ENCODE measurements at places on chromosomes 16 and 17.

GRCh38 chr16:26623442-26623841, 443.3 kb upstream of the C16orf82 start:
- DNase-seq = no peak

- no peak for DNase-seq
These were observed 7.7 kb upstream of the TUBG2 start for GRCh38 chr17:42651392-42651791.

DNA sequence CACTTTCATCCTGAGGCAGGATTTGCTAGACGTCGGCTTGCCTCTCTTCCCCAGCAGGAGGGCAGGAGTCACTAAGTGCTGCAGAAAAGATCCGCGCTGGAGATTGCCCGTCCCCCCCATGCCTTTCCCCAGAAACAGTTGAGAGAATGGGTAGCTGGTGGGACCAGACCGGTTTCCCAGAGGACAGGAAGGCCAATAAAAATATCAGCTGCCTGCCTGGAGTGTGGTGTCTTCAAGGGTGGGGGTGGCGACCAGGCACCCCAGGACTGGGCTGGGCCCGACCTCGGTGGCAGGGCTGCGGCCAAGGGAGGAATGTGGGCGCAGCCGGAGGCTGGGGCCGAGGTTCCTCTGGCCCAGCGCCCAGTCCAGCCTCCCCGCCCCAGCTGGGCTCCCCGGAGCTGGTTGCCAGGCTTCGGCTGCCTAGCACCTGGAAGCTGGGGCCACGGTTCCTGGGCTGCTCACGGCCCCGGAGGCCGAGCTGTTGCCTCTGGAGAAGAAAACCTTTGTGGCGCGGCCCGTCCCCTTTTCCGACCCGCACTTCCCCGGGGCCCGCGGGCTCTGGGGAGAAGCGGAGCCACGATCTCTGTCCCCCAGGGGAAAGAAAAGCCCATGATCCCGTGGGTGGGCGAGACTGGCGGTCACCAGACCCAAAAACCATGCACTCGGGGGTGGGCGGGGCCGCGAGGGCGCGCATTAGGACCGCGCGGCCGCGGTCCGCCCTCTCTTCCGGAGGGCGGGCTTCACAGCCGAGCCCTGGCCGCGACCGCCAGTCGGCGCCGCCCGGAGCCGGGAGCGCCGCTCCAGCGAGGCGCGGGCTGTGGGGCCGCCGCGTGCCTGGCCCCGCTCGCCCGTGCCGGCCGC, at the start of gene TRAF4:
TRAF4 (plus strand) TSS at position 769 of the 861 bp plus-strand sequence. CDS start 102 bp downstream, outside the sequence.
- DNase-seq = peak; percentile 98

GRCh38 chr16:77763994-77764393, 24.4 kb upstream of the VAT1L start:
- no peak for DNase-seq

GRCh38 chr16:72285728-72286127, 113.8 kb upstream of the PMFBP1 start:
- DNase-seq = no peak

DNA sequence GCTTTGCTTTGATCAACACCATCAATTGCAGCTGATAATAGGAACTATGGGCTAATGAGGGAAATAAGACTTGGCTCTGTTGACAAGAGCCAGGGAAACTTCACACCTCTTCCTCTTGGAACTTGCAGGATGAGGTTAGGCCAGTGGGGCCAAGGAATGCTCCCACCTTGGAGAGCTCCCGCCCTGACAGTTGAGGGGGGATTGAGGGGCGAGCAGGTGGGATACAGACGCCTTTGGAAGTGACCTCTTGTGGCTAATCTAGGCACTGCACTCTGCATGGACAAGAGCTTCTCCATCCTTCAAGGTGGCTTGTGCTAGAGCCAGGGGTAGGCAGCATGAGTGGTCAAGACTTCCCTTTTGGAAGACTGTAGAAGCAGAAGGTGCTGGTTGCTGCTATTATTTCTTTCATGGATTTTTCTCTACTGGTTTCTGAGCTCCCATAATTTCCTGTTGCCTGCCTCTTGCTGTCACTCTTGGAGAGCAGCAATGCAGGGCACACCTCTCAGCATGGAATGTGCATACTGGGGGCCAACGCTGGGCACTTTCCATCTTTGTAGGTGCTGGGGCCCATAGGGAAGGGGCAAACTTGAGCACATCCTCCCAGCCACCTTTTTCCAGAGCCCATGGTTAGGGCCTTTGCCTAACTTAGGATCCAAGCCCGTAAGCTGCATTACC, 2.3 kb upstream of the PHF12 start:
- DNase-seq = peak; percentile 83

DNA sequence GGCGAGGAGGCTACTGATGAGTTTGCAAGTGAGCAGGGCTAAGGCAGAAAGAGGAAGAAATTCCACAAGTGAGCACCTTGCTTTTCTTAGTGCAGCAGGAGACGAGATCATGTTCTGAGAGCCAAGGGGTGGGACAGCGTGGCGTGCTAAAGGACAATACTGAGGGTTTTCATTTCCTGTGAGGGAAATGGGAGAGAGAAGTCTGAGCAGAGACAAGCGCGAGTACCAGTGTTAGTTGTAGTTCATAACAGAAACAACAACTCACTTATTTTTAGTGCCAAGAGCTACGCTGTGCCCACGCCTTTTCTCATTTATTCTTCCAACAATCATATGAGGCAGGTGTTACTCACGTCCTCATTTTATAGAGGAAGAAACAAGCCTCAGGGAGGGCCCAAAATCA, 2.3 kb downstream of the SPACA3 start:
- no peak for DNase-seq

DNA sequence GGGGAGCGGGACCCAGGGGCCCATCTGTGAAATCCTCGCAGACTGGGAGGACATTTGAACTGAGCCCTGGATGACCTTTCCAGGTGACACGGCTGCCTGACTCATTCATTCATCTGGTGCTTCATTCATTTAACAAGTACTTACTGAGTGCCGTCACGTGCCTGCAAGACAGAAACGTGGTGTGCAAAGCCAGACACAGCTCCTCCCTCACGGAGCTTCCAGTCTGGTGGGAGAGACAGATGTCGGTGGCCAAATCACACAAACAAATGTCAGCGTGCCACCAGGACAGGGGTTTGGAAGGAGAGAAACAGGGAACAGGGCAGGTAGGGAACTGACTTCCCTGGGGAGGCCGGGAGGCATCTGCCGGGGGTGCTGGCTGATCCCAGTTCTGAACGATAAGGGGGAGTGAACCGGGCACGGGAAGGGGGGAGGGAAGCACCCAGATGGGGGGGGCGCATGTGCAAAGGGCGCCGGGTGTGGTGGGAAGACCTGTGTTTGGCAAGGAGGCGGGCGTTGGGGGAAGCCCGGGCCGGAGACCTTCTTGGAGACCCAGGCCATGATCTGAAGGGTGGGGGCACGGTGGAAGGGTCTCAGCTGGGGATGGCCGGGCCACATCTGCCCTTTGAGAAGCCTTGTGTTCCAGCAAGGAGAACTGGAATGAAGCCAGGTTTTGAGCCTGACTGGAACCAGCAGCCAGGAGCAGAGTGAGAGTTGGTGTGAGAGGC, 93.6 kb upstream of the CIBAR2 start:
- no peak for DNase-seq

GRCh38 chr17:8976638-8977037, 11.1 kb upstream of the PIK3R5 start:
- DNase-seq = no peak

DNA sequence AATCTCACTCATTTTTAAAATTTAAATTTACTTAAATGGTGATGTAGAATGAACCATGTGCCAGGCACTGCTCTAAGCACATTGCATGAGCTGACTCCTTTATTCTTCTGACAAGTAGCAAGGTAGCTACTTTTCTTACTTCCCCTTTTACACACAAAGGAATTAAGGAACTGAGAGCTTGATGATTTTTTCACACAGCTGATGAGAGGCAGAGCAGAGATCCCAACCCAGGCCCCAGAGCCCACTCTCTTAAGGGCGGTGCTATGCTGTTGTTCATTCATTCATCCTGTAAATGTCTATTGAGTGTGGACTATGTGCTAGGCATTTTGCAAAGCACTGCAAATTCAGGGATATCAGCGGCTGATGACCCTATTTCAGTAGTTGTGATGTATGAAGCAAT, 17.9 kb downstream of the SEC14L5 start:
- no peak for DNase-seq

GRCh38 chr17:82170412-82170961, 42.2 kb downstream of the CCDC57 start:
- no peak for DNase-seq

GRCh38 chr16:49940464-49941224, 84.4 kb upstream of the CNEP1R1 start:
- no peak for DNase-seq

DNA sequence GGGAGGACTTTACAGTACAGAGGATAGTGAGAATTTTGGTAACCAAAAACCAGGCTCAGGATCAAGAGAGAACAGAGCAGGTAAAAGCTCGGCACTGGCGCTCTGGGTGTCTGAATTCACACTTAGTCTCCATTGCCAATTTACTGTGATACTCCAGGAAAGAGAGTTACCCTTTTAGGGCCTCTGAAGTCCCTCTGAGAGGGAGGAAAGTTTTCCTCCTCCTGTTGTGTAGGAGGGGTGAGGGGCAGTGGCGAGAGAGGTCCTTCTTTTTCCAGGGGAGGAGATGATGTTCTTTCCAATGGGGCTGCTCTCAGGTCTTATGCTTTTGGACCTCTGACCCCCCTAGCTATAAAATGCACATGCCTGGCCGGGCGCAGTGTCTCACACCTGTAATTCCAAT, 5.4 kb upstream of the TNS4 start:
- DNase-seq = no peak

GRCh38 chr17:29116804-29117753, 63.1 kb downstream of the MYO18A start:
- DNase-seq = peak; percentile 89

DNA sequence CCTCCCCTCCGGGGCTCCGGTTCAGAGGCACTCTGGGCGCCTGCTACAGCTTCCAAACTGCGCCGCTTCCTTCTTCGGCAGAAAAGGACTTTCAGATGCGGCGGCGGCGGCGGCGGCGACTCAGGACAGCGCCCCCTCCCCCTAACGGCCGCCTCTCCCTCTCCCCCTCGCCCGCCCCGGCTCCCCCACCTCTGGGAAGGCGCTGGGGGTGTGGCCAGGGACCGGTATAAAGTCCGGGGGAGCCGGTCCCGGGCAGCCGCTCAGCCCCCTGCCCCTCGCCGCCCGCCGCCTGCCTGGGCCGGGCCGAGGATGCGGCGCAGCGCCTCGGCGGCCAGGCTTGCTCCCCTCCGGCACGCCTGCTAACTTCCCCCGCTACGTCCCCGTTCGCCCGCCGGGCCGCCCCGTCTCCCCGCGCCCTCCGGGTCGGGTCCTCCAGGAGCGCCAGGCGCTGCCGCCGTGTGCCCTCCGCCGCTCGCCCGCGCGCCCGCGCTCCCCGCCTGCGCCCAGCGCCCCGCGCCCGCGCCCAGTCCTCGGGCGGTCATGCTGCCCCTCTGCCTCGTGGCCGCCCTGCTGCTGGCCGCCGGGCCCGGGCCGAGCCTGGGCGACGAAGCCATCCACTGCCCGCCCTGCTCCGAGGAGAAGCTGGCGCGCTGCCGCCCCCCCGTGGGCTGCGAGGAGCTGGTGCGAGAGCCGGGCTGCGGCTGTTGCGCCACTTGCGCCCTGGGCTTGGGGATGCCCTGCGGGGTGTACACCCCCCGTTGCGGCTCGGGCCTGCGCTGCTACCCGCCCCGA, at the start of gene IGFBP4:
IGFBP4 (plus strand) TSS at position 255 of the 792 bp plus-strand sequence; CDS start at position 541, 286 bp downstream.
- DNase-seq = peak; percentile 75

DNA sequence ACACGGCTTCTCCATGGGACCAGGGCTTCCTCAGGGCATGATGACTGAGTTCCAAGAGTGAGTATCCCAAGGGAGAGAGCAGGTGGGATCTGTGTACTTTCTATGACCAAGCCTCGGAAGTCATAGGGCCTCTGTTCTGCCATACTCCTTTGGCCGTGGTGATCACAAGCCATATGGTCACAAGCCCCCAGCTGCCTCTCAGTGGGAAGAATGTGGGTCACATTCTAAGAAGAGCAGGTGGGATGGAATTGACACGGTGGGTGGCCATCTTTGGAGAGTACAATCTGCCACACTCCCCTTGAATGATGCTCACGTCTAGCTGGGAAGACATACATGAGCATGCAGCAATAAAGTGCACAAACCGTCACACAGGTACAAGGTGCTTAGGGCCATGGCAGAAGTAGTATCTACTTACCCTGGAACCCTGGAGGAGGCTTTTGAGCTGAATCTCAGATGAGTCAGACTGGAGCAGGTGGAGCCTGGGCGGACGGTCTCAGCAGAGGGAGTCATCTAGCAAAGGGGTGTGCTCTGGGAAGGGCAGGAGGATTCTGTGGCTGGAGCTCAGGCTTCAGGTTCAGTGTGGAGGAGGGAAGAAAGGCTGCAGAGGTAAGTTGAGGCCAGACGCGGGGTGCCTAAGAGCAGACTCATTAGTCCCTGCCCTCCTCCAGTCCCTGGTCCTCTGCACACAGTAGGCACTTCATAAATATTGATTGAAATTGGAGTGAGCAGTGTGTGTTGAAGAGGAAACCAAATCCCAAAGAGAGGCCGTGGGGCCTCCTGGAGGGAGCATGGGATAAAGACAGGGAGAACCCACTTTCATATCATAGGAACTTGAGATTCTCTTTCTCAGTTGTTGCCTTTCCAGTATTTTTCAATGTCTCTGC, 26.6 kb downstream of the GOSR2 start:
- no peak for DNase-seq

- DNase-seq = no peak
These were observed 1.5 kb upstream of the ARHGDIG start for GRCh38 chr16:278863-279366.

DNA sequence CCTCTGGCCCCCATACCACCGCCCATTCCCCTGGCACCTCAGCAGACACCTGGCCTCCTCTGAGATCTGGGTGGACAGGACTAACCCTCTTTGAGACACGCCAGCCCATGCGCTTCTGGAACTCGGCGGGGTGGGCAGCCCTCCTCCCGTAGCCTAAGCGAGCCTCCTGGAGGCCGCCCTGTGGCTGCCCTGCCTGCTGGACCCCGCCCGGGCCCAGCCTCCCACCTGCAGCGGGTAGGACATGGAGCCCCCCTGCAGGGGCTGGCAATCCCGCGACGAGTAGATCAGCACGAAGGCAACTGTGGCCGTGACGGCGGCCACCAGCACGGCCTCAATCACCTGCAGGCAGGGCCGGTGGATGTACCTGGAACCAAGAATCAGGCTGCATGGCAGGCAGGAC, 8.2 kb upstream of the CCDC154 start:
- DNase-seq = no peak

DNA sequence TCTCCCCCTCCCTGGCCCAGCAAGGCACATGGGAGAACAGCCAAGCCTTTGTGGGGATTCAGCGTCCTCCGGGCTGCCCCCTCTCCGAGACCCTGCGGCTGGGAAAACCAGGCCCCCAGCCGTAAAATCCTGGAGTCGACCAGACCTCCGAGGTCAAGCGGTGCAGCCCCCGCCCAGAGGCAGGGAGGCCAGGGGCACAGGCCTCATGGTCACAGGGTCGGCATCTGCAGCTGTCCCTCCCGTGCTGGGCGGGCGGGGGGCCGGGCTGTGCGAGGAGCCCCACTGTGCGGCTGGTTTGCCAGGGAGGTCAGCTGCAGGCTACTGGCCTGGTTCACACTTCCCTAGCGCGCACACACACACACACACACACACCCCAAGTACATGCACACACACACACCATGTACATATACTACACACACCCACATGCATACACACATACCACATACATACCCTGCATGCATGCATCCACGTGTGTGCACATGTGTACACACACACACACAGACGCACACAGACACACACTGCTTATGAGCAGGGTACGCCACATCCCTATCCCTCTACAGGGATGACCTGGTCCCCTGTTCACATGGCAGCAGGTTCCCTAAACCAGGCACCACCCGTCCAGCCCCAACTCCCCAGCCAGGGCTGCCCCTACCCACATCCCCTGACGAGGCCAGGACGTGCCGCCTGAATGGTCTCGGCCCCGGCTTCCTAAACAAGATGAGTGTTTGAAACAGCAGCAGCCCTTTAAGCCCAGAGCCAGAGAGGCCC, 108.9 kb upstream of the CIBAR2 start:
- DNase-seq = no peak

GRCh38 chr17:70636517-70637133, 467.3 kb downstream of the KCNJ2 start:
- no peak for DNase-seq

All from 8988T (cell line).